Ascending aorta (tissue), 2 donors: ENCODE measurements at places on chromosomes 6 and 20. TPM values are rescaled to one million over a fixed set of nuclear protein-coding genes. Genes with fewer than 3 reads are reported as not detected.

The VGLL2 gene
- total RNA-seq, result not detected

The LY6G6F gene
- total RNA-seq, result not detected

The CST4 gene
- not detected for total RNA-seq

The ZNF165 gene
- not detected for total RNA-seq

The CALHM5 gene
- 3.4 TPM for total RNA-seq

The ESR1 gene
- 3.0 TPM for total RNA-seq

The CST2 gene
- not detected for total RNA-seq

The TINAG gene
- not detected for total RNA-seq

The EDN3 gene
- total RNA-seq, result not detected

The POPDC3 gene
- total RNA-seq, result not detected

The DUSP22 gene
- 216 TPM for total RNA-seq

The ANKEF1 gene
- total RNA-seq, result 9.0 TPM

The KCNQ5 gene
- total RNA-seq, result 4.5 TPM
